ENCODE measurements at places on chromosomes 7 and 10. TPM values are rescaled to one million over a fixed set of nuclear protein-coding genes. Genes with fewer than 3 reads are reported as not detected.
A peak's percentile ranks its signal among the peaks of the same experiment; 100 is the strongest.

DNA sequence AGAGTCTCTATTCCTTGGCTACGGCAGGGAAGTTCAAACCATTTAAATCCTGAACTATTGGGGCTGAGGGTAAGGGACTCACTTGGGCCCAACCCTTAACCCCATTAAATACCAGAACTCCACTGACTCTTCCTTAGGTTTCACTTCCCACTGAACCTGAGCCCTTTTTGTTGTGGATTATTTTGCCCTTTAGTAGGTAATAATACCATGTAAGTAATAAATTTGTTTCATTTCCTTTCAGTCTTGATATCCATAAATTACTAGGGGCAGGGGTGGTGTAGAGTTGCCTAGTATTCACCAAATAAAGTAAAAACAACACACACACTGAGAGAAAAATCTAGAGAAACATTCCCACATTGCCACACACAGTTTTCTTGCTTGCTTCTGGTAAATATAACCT, 352.0 kb downstream of the PCDH15 start:
- DNase-seq: no peak

The CFTR gene
- total RNA-seq: 0.52 TPM

GRCh38 chr10:70267161-70267933, 16.5 kb downstream of the NPFFR1 start:
- DNase-seq: no peak

The CALML5 gene
- not detected for total RNA-seq

The CALHM1 gene
- not detected for total RNA-seq

DNA sequence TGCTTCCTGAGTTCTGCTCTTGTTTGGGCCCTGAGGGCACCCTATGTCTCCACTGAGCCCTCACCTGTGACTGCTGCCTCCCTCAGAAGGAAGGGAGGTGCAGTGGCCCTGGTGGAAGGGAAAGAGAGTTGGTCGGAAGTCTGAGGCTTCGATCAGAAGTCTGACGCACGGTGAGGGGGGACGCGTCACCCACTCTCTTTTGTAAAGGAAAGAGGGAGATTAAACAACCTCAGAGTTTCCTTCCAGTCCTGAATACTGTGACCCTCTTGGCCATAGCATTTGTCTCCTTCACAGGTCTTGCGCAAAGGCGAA, 31.4 kb upstream of the TRIM8 start:
- DNase-seq: no peak

DNA sequence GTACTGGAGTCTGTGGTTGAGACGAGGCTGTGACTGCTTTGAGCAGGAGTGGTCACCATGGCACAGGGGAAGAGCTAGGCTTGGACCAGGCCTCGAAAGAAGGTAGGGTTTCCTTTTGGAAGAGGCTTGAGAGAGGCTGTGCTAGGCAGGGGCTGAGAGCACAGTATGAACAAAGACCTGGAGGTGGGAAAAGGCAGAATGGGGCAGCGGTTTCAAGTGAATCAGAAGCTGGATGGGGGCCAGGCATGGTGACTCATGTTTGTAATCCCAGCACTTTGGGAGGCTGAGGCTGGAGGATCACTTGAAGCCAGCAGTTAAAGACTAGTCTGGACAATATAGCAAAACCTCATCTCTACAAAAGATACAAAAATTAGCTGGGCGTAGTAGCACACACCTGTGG, 65.9 kb downstream of the CLIP2 start:
- DNase-seq: no peak

DNA sequence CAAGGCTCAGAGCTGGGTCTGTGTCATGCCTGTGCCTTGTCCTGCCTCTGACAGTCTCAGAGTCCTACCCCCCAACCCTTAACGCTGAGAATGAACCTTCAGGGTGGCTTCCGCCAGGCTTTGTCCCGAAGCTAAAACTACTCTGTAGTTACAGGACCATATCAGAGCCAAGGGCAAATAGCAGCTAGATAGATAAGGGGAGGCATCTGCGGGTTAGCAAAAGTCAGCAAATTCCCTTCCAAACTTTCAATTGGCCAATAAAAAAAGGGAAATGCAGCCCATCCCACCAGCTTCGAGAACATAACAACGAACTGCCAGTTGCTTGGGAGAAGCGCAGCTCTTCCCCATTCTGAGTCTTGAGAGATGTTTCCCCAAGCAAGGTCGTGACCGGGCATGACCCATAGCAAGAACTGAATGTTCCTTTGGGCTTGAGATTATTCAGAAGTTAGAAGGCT, 17.7 kb downstream of the CCL24 start:
- DNase-seq: peak; percentile 53

All from heart right ventricle (tissue), 16 donors.